ENCODE measurements at places on chromosomes 2 and 18.

GRCh38 chr18:58955738-58956137 lies 91.1 kb downstream of the ZNF532 start:
- no peak for DNase-seq

- DNase-seq, result no peak
Measured at GRCh38 chr2:230774348-230774951, 61.8 kb downstream of the CAB39 start.

GRCh38 chr2:164581050-164581449 lies 40.2 kb downstream of the GRB14 start:
- no peak for DNase-seq

GRCh38 chr18:36328916-36329315 lies 31.4 kb downstream of the FHOD3 start:
- no peak for DNase-seq

DNA sequence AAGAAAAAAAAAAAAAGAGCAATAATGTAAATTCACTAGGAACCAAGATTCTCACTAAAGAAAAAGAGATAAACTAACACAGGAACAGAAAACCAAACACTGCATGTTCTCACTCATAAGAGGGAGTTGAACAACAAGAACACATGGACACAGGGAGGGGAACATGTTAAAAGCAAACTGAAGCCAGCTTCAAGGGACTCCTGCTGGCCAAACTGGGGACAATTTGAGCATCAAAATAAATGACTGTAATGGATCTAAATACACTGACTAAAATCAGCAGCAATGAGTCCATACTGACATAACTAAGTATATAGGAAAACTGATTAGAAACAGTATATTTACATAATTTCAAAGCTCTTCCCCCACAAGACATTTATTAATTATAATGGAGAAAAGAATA lies 73.0 kb downstream of the FARSB start:
- no peak for DNase-seq

DNA sequence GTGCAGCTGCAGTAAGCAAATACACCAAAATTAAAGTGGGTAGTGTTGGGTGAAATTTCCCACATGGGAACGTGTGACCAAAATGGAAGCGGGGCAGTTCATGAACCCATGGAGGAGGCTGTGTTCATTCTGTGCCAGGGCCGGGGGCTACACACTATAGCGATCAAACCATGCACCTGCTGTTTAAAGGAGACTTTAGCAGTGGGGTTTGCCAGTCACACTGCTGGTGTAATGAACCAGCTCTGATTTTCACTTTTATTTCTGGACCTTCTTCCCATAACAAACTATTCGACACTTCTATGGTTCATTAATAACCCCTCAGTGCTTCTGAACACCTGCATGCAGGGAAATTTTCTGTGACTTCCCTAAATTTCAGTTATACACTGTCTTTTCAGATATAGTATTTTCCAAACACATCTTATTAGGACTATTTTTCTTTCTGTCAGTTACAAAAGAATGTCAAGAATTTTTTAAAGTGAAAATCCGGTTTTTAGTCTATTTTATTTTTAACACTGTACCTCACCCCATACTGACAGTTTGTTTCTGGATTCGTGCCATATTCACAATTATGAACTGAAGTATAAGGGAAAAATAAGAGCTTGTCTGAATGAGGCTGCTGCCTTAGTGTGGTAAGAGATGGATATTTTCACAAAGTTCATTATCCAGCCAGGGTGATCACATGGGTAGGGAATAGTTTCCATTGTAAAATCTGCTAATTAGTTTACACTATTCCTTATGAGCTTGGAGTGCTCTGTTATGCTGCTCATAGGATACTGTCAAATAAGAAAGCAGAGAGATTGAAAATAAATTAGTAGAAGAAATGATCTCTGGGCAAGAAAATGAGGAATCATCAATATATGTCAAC lies 111.3 kb upstream of the CAVIN2 start:
- no peak for DNase-seq

- DNase-seq, result no peak
Measured at GRCh38 chr2:76491503-76491902, 780.8 kb upstream of the GCFC2 start.

DNA sequence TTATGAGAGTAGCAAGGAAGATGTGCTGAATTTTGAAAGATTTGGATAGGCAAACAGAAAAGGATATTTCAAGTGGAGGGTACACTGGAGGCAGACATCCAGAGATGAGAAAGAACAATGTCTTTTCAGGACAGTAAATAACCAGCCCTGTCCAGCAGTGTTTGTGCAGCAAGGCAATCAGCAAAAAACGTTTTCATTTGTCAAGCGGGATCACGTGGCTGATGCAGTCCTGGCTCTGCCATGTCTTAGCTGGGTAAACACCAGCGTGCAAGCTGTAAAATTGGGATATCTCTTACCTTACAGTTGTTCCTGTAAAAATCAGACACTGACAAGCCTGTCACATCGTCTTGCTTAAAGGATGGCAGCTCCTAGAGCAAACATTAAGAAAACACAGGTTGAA lies 67.8 kb downstream of the CWC22 start:
- no peak for DNase-seq

DNA sequence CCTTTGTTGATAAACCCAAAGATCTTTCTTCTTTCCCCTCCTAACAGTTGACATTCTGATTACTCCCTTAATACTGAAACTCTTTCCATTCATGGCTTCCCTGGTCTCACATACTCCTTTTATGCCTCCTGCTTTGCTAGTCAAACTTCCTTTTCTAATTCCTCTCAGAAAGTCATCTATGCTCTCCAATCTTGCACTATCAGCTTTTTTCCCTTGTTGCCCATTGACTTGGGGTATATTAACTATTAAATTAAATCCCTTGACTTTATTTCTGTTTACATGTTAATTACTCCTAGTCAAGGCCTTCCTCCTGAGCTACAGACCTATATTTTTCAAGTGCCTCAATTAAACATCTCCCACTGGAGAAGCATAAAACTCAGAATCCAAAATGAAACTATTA lies 3.6 kb upstream of the COL5A2 start:
- no peak for DNase-seq
